Colonic mucosa (tissue), 4 donors: ENCODE measurements at places on chromosomes 3 and 15. TPM values are rescaled to one million over a fixed set of nuclear protein-coding genes. Genes with fewer than 3 reads are reported as not detected.
A peak's percentile ranks its signal among the peaks of the same experiment; 100 is the strongest.

The GP5 gene
- 0.11 TPM for total RNA-seq

The ZDHHC3 gene
- total RNA-seq = 152 TPM

The CCR3 gene
- total RNA-seq = not detected

The SLC22A13 gene
- total RNA-seq = 1.1 TPM

The CPNE4 gene
- 0.16 TPM for total RNA-seq

The PARP16 gene
- 9.5 TPM for total RNA-seq

The SLC2A2 gene
- 0.27 TPM for total RNA-seq

DNA sequence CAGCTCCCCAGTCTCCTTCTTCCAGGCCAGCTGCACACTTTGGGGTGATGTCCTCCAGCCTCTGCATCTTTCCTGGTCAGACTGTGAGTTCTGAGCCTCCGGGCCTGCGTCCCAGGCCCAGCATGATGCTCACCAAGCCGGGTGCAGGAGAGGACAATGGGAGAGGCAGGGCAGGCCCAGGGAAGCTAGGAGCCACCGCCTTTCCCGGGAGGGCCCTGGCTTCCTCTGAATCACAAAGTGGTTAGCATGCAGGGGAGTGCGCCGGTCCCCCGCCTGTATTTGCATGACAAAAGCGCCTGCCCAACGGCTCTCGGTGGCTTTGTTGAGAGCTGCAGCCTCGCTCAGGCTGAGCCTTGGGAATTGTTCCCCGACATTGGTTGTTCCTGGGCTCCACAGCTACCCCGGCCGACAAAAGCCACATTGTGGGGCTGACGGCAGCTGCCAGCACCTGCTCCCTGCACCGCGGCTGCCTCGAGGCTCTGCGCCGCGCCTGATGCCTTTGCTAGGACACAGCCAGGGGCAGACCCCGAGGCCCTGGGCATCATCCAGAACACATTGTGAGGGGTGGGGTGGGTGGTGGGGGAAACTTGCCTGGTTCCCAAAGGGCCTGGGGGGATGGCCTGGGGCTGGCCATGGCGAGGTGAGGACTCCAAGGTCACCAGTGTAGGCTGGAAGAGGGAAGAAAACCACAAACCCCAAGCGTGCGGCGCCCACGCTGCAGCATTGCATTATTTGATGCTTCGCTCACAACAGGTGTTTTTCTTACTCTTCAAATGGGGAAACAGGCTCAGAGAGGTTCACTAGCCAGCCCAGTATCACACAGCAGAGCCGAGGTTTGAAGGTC is 20.0 kb upstream of the KLF13 start:
- H3K36me3 ChIP-seq = no peaks in the 10 kb centered on the region
- no peaks in the 10 kb centered on the region for H3K27me3 ChIP-seq
- DNase-seq = no peak
- H3K4me3 ChIP-seq = no peak overlapping the region
- H3K4me1 ChIP-seq = no peaks in the 10 kb centered on the region

DNA sequence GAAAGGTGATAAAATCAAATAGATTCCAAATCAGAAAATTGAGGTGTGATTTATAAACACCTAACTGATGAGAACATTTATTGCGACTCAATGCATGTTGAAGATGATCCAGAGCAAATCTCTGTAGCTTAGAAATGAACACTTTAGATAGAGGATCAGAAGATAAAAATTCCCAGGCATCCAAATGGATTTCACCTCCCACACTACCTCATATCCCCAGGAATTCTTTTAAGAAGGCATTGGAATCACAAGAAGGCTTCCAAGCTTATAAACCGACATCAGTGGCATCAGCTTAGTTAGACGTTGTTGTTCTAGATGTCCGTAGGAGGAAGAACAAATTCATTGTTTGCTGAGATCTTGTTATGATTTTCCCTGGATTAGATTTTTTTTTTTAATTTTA is 154.4 kb downstream of the EBLN2 start:
- no peak overlapping the region for H3K4me3 ChIP-seq
- no peaks in the 10 kb centered on the region for H3K4me1 ChIP-seq
- DNase-seq = no peak
- no peaks in the 10 kb centered on the region for H3K36me3 ChIP-seq
- no peaks in the 10 kb centered on the region for H3K27me3 ChIP-seq

- no peaks in the 10 kb centered on the region for H3K27me3 ChIP-seq
- DNase-seq = no peak
- H3K4me1 ChIP-seq = peaks cover 6% of the 10 kb centered on the region
These were observed 73.2 kb downstream of the PRICKLE2 start for GRCh38 chr3:64152086-64152485.

DNA sequence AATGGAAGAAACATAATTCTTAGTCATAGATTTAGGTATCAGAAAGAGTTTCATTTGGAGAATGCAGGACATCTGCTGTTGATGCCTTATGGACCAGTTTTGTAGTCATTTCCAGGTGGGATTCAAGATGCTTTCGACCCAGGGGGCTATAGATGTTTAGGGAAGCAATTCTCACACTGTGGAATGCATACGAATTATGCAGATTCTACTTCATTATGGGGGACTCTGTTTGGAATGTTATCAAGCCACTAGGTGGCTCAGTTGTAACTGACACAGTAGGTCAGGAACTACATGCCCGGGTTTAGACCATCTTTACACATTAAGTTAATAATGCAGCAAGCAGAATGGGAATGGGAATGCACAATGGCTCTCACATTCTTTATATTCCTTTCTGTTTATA is 1359.8 kb downstream of the ZPLD1 start:
- DNase-seq = no peak
- H3K27me3 ChIP-seq = no peaks in the 10 kb centered on the region
- no peaks in the 10 kb centered on the region for H3K4me1 ChIP-seq

- H3K27ac ChIP-seq = no peak overlapping the region
- no peaks in the 10 kb centered on the region for H3K27me3 ChIP-seq
- DNase-seq = no peak
- no peak overlapping the region for H3K4me3 ChIP-seq
- H3K36me3 ChIP-seq = no peaks in the 10 kb centered on the region
- H3K4me1 ChIP-seq = no peaks in the 10 kb centered on the region
These were observed 86.5 kb upstream of the PRR23E start for GRCh38 chr3:127106456-127106855.

DNA sequence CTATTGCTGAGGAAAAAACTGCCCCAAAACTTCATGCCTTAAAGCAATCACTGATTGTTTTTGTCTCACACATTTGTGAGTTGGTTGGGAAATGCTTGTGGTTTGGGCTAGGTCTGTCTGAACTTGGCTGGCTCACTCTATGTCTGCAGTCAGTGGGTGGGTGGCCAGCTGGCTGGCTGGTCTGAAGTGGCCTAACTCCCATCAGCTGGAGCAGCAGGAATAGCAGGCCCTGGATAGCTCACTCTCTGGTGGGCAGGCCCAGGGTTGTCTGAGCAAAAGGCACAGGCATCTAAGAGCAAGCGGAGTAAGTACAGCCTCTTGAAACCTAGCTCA is 37.7 kb upstream of the PRR20G start:
- no peaks in the 10 kb centered on the region for H3K4me1 ChIP-seq
- H3K36me3 ChIP-seq = no peaks in the 10 kb centered on the region
- no peak overlapping the region for H3K4me3 ChIP-seq
- no peak overlapping the region for H3K27ac ChIP-seq

- H3K27ac ChIP-seq = no peak overlapping the region
- no peak for DNase-seq
- H3K36me3 ChIP-seq = no peaks in the 10 kb centered on the region
These were observed 771.2 kb upstream of the ARRDC4 start for GRCh38 chr15:97189162-97189780.

DNA sequence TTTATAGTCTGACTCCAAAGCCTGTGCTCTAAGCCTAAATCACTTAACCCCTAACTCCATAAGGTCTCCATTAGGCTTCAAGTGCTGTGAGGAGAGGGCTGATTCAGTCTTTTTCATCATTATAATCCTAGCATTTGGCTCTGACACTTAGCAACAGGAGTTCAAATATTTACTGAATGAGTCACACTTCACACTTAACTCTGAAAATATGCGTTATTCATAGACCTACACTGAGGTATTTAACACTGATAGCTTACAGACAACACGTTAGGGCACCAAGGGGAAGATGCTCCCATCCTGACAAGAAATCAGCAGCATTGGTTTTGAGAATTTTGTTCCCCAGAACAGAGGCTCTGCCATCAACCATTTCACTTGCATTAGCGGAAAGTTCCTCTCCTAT is 53.5 kb downstream of the MSL2 start:
- H3K27ac ChIP-seq = no peak overlapping the region
- H3K36me3 ChIP-seq = no peaks in the 10 kb centered on the region
- no peak overlapping the region for H3K4me3 ChIP-seq
- no peaks in the 10 kb centered on the region for H3K27me3 ChIP-seq

DNA sequence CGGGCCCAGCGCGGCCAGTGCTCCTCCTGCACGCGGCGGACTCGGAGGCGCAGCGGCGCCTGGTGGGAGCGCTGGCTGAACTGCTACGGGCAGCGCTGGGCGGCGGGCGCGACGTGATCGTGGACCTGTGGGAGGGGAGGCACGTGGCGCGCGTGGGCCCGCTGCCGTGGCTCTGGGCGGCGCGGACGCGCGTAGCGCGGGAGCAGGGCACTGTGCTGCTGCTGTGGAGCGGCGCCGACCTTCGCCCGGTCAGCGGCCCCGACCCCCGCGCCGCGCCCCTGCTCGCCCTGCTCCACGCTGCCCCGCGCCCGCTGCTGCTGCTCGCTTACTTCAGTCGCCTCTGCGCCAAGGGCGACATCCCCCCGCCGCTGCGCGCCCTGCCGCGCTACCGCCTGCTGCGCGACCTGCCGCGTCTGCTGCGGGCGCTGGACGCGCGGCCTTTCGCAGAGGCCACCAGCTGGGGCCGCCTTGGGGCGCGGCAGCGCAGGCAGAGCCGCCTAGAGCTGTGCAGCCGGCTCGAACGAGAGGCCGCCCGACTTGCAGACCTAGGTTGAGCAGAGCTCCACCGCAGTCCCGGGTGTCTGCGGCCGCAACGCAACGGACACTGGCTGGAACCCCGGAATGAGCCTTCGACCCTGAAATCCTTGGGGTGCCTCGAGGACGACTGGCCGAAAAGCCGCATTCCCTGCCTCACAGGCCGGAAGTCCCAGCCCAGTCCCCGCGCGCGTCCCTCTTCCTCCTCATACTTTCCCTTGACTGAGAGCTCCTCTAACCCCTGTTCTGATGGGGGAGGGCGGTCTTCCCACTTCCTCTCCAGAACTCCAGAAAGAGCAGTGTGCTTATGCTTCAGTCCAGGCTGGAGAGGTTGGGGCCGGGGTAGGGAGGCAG is 1.4 kb upstream of the IL17RC start:
- peak; percentile 74 for DNase-seq
- H3K36me3 ChIP-seq = no peaks in the 10 kb centered on the region
- H3K27ac ChIP-seq = peak overlapping the region; percentile 85
- peaks cover 6% of the 10 kb centered on the region for H3K4me1 ChIP-seq

- no peaks in the 10 kb centered on the region for H3K27me3 ChIP-seq
- H3K4me1 ChIP-seq = no peaks in the 10 kb centered on the region
- H3K4me3 ChIP-seq = no peak overlapping the region
- H3K27ac ChIP-seq = no peak overlapping the region
- DNase-seq = peak; percentile 12
These were observed 79.0 kb downstream of the ASB7 start for GRCh38 chr15:100681335-100681746.

GRCh38 chr3:45553469-45553974 is 41.0 kb upstream of the LIMD1 start:
- H3K4me3 ChIP-seq = no peak overlapping the region
- H3K36me3 ChIP-seq = no peaks in the 10 kb centered on the region
- H3K27me3 ChIP-seq = no peaks in the 10 kb centered on the region
